ENCODE measurements at places on chromosomes 16 and 17.

DNA sequence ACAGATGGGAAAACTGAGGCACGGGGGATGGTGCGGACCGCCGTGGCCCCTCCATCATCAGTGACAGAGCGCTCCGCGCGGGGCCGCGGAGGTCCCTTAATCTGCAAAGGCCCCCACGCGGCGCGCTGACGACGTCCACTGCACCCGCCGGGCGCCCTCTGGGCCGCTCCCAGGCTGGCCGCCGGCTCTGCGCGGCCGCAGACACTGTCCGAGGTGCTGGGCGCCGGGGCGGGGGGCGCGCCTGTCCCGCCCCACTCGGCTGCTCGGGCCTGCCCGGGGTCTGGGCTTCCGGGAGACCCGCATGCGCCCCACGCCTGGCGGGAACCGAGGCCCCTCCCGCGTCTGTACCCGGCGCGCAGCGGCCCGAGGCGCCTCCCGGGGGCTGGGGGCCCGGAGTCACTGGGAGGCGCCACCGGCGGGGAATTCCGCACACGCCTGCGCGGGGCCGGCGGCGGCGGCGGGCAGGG, 550 bp upstream of the RNF213 start:
- peak; percentile 50 for DNase-seq

DNA sequence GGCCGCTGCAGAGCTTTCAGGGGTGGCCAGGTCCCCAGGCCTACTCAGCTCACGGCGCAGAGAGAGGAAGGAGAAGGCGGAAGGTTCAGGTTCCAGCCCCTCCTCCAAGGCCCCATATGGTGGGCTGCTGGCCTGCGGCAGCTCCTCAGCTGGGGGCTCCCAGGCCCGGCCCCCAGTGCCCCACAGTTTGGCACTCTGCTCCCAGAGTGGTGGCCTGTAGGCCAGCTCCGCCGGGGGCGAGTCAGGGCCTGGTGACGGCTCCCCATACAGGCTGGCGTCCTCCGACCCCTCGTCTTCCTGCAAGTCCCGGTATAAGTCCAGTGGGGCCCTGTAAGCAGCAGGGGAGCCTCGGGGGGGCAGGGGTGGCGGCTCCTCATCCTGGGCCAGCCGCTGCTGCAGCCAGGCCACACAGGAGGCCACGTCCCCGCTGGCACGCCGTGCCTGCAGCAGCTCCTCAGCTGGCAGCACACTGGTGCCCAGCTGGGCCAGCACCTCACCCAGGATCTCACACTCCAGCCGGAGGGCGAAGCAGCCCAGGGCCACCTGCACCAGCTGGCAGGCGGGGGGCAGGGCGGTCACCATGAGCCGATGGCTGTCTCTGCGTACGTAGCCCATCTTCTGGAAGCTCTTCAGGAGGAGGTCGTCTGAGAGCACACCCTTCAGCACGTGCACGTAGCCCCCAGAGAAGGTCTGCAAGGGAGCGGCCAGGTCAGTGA, 3.7 kb downstream of the SPATA2L start:
- DNase-seq, result no peak

- peak; percentile 80 for DNase-seq
Observed at GRCh38 chr17:56756536-56756935, 77.2 kb downstream of the C17orf67 start.

- DNase-seq, result no peak
Observed at GRCh38 chr17:1769822-1770477, 8.1 kb downstream of the SERPINF1 start.

DNA sequence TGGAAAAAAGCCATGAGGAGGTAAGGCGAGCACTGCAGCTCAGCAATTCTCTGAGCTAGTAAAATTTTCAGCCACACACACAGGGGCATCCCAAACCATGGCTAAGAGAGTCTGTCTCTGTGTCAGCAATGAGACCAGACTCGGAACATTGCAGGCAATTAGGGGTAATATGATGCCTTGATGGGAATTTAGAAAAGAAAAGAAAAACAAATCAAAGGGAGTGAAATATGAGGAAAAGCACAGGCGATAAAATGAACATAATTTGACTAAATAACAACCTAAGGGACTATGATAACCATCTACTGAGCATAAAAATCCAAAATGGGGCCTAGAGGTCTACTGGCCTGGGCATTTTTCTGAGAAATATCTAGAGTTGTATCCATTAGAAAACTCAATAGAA, 546.0 kb upstream of the PSMD7 start:
- DNase-seq, result no peak

DNA sequence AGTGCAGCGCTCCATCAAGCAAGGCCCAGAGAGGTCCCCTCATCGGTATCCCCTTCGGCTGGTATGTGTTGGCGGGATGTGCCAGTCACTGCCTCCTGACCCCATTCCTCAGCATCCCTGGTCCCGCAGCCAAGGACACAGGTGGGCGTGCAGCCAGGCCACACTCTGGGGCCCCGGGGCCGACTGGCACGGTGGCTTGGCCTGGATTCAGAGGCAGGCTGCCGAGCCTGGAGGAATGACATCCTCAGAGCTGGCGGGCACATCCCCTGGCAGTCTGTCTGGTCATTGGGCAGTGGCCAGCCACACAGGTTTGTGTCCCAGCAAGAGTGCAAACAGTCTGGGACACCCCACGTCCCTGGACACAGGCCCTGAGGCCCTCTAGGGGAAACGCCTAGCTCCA, 111.1 kb downstream of the SDK2 start:
- DNase-seq, result no peak

GRCh38 chr17:35149941-35150340, 2.3 kb downstream of the UNC45B start:
- DNase-seq, result no peak

- no peak for DNase-seq
Observed at GRCh38 chr16:73616770-73617169, 568.8 kb upstream of the ZFHX3 start.

DNA sequence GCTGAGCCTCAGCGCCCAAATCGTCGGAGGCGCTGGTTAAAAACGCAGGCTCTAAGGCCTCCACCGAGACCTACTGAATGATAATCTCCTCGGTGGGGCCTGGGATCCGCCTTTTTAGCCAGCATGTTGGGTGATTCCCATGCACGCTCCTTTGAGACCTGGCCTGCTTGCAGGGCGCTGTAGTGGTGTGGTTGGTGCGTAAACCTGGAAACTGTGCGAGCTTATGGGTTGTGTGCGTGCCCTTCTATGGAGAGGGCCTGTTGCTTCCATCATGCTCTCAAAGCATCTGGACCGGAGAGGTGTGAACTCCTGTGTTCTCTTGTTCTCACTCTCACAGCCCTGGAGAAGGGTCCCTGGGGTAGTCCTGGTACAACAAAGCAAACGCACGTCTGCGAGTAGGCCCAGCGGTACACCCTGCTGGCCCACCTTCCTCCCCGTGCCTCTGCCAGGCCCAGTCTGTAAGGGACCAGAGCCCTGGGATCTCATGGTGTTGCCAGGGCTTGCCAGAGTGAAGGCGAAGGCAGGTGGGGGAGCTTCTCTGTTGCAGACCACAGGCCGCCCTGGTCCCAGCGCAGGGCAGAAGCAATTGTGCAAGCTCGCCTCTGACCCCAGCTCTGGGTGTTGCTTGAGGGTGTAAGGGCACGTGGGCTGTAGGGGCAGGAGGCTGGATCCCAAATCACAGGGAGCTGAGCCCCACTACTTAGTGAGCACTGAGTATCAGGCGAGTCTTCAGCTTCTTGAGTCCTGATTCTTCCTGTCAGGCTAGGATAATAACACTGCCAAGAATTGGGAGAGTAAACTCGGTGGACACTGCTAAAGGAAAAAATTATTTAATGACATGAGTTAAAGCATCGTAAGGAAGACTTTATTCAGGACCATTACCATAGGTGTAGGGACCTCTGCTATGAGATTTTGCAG, 879 bp upstream of the LRRC75A start:
- DNase-seq, result no peak

DNA sequence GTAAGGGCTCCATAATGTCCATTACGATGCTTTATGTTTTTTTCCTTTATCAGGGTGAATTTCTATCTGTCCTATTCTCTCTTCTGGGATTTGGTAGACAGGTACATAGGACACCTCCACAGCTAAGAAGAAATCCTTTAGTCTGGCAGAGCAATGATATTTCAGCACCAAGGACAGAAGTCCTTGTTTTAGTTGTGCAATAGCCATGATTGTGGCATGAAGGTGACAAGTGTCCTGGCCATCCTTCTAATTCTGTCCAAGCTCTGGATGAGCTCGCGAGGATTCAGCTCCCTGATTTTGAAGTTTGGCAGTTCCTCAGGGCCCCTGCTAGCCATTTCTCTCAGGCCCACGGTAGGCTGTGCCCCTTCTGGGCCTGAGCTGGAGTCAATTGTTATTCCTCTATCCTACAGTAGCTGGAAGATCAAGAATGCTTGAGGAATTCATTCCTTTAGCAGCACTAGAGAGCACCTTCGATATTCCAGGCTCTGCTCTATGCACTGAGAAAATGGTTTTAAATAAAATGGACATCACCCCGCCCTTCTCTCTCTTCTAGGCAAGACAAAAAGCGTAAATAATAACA, 320.8 kb downstream of the XYLT1 start:
- DNase-seq, result no peak

DNA sequence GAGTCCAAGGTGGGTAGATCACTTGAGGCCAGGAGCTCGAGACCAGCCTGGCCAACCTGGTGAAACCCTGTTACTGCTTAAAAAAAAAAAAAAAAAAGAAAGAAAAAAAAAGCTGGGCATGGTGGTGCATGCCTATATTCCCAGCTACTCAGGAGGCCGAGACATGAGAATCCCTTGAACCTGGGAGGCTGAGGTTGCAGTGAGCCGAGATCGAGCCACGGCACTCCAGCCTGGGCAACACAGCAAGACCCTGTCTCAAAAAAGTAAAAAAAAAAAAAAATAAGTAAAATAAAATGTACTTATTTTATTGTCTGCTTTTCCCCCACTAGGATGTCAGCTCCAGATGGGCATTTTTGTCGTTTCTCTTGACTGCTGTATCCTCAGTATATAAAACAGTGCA, 107.7 kb downstream of the ABCC1 start:
- DNase-seq, result no peak

DNA sequence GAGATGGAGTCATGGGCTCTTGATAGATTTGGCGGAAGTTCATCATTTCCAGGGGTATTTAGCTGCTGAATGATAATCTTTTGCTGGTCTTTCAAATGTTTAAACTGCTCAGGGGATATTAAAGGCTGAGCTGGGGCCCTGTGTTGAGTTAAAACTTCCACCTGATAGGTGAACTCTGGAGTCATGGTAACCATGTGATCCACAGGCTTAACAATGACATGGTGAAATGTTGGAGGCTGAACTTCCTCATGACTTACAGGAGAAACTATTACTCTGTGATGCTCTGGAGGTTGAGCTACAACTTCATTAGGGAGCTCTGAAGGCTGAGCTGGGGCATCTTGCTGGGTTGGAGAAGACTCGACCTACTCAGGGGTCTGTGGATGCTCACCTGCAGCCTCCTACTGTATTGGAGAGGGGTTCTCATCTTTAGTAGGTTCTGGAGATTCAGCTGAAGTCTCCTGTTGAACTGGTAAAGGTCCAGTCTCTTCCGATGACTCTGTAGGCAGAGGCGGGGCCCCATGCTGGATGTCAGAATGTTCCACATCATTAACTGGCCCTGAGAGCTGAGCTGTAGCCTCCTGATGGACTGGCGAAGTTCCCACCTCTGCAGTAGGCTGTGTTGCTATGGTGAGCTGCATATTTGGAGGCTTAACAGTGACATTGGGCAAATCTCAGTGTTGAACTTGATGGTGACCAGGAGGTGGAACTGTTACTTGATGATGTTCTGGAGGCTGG, 24.2 kb downstream of the RDM1 start:
- DNase-seq, result peak; percentile 83

- DNase-seq, result no peak
Observed at GRCh38 chr17:9936095-9936494, 31.0 kb upstream of the RCVRN start.

DNA sequence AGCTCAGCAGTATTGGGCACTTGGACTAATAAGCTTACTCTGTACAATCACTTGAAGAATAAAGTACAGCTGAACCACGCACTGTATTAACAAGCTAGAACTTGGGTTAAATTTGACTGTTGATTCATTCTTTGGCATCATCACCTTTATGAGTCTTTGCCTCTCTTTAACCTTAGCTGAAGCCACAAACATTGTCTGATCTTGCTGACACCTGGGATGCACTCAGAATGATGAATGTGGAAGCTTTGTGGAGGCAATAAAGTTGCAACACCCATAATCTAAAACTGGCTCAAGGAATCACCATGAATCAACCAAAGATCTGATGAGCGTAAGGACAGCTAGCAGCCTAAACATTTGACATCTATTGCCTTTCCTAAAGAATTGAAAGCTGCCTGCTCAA, 590.6 kb upstream of the SOX9 start:
- DNase-seq, result no peak

GRCh38 chr17:55829995-55830612, 79.3 kb downstream of the PCTP start:
- DNase-seq, result no peak

DNA sequence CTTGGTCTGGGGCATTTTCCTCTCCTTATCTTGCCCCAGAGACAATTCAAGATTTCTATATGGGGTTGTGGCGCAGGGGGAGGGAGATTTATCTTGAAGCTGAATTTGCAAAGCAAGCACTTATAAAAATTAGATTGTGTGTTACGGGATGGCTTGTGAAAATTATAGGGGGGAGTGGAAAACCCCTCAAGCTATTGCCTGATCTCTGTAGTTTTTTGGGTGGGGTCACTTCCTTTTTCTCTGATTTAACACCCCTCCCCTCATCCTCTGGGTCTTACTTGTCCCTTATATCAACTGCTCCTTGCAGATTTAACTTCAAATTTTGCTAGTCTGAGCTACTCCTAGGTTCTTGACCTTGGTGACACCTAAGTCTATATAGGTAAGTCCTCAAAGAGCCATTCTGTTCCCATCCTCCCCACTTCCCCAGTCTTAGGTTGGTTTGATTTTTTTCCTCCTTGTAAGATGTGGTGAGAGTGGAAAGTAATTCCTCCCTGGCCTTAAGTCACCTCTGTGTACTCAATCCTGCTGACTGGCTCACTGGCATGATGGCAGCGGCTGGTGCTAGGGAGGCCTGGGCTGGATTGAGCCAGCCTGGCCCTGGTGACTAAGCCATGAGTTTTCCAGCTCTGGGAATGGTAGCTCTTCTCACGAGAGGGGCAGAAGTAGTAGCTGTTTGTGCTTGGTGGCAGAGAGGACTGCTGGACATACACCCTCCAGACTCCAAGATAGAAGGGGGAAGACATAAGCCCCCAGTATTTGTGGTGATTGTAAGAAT, 2.3 kb downstream of the ARL4D start:
- peak; percentile 82 for DNase-seq

DNA sequence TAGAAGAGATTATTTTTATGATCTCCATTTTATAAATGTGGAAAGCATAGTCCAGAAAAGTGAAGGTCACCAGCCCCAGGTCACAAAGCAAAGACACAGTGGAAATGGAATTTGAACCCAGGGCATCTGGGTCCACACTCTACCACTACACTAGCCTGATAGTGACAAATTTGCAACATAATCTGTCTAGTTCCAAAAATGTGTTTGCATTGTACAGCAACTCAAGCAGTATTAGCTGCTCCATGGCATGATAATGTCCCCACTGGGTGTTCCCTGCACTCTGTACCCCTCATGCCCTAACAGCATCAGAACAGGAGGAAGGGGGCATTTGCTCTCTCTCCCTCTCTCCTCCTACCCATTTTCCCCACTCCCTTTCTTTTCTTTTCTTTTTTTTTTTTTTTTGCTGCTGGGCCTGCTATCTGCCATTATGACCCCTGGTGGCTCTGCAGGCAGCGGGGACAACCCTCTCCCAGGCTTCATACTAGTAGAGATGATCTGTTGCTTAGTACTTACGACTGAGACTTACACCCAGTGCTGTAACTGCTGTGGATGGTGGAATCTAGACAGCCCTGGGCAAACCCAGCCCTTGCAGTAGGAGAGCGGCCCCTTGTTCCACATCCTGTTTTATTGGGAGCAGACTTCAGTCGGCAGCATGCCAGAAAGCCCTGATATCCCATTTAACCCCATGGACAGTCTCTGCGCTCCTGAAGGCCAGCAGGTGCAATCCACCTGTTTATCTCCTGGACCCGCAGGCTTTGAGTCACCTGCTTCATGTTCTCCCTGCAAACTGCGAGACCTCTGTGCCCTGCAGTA, 306.3 kb downstream of the SOX9 start:
- no peak for DNase-seq

Measured in kidney glomerular epithelial cell (primary cell).